T-helper 9 cell (primary cell): ENCODE measurements at places on chromosomes 4 and X.
A peak's percentile ranks its signal among the peaks of the same experiment; 100 is the strongest.

- peak; percentile 87 for DNase-seq
Measured at GRCh38 chr4:4248029-4248884, at the start of gene TMEM128. Gene TMEM128 (minus strand): TSS chr4:4248223. CDS start chr4:4248202, 21 bp downstream.

DNA sequence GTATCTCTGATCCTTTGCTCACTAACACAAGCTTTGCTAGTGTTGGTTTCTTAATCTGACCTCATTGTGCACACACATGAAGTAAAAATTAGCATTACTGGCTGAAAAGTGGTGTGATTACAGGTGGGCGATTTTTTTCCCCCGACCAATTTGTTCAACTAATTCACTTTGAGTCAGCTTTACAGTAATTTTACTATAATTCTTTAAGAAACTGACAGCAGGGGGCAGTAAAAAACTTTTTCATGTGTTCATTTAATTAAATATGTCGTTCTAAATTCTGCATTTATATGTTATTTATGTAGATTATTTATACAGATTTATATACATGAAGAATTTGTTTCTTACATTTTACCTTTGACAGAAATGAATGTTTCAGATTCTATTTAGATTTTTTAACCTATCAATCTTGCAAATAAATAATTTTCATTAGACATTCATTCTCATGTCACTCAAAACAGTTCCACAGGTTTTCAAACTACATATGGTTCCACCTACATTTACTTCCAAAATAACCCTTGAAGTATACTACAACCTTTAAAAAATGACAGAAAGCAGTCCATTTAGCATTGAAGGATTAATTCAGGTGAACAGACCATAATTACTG, 17.5 kb downstream of the PALLD start:
- no peak for DNase-seq

GRCh38 chrX:21056622-21057021, 317.6 kb upstream of the CNKSR2 start:
- no peak for DNase-seq

GRCh38 chrX:30702736-30703135, 49.5 kb downstream of the GK start:
- no peak for DNase-seq

DNA sequence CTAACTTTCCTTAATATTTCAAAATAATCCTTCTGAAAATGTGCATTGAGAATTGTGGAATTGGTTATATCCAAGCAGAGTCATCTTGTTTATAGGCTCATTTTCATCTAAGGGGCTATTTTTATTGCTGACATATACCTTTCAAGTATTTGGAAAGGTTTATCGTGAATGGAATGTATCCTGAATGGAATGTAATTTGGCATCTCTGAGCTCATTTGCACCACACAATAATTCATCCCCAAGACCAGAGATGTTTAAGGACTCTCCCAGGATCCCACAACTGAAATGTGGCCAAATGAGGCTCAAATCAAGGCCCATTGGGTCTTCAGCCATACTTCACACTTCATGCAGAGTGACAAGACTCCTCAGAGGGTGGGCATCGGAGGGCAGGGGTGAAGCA, 7.5 kb upstream of the SETD7 start:
- DNase-seq: no peak

GRCh38 chr4:176031922-176032321, 33.7 kb upstream of the WDR17 start:
- DNase-seq: no peak

DNA sequence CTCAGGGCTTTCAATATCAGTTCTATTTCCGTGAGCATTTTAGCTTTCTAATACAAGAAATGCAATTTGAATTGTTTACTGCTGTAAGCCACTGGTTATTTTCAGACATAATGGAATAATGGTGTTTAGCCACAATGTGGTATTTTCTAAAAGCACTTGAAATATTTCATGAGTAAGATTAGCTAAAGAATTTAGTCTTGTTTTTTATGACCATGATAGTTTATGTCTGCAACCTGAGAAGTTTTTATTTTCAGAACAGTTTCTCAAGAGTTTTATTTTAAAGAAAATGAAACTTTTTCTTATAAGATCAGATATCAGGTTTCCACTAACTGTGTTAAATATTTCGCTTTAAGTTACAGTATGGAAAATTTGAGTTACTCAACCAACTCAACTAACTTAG, 60.2 kb downstream of the SLIT2 start:
- no peak for DNase-seq

DNA sequence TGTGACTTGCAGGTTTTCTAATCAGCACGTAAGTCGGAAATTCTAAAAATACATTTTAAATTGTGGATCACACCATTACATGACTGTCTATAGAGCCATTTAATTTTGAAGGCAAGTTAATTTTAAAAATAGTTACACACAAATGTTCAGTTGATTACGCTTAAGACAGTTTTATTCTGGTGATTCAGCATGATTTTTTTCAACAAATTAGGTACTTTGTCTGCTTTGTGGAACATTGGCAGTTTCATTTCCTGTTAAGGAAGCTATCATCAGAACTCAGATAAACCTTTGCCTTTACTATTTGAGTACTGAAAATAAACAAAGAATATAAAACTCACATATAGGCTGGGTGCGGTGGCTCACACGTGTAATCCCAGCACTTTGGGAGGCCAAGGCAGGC, 19.5 kb downstream of the SAT1 start:
- DNase-seq: no peak

- no peak for DNase-seq
Measured at GRCh38 chr4:108959491-108959890, 196.6 kb upstream of the ETNPPL start.

GRCh38 chr4:6441202-6441582, 31.2 kb downstream of the PPP2R2C start:
- no peak for DNase-seq

DNA sequence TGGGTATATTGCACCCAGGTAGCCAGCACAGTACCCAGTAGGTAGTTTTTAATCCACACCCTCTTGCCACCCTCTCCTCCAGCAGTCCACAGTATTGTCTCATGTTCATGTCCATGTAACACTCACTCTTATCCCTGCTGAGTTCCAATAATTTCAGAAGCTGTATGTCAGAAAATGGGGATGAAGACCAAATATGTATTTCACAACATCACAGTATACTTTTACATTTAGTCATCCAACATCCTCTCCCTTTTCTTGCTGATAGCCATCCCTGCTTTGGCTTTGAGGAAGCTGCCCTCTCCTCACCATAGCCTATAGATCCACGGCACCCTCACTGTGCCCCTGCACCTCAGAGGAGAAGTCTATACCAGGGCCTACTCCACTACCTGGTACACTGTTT, 126.0 kb upstream of the LDB2 start:
- no peak for DNase-seq

GRCh38 chr4:38868059-38868960, 704 bp downstream of the FAM114A1 start:
- DNase-seq: no peak

DNA sequence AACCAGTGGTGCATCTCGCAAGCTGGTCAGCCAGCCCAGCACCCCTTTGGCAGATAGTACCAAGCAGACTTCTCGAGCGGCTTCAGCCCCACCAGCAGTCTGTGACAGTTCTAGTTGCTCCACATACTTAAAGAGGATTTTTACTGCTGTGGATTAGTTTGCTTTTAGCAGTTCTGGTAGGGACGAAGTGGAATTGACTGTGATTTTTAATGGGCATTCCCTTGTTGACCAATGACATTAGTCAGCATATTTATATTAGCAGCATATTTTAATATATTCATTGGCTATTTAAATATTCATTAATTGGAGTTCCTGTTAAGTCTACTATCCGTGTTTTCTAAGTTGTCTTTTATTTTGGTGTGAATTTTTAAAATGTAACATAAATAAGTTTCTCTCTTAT, 500.9 kb upstream of the FAT1 start:
- no peak for DNase-seq

DNA sequence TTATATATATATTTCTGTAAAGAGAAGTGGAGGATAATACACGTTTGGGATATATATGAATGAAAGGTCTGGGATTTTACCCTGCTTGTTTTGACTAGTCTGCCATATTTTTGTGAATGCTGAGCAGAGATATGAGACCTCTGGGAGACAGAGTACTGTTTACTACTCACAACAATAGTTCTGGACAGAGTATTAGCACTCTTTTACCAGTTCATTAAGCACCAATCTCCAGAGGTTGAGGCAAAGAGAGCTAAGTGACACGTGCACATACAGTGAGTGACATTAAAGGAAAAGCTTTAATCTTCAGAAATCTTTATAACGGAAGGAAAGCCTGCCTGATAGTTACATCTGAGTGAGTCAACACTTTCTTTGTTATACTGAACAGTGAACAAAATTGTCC, 1452.7 kb upstream of the TENM3 start:
- DNase-seq: no peak

DNA sequence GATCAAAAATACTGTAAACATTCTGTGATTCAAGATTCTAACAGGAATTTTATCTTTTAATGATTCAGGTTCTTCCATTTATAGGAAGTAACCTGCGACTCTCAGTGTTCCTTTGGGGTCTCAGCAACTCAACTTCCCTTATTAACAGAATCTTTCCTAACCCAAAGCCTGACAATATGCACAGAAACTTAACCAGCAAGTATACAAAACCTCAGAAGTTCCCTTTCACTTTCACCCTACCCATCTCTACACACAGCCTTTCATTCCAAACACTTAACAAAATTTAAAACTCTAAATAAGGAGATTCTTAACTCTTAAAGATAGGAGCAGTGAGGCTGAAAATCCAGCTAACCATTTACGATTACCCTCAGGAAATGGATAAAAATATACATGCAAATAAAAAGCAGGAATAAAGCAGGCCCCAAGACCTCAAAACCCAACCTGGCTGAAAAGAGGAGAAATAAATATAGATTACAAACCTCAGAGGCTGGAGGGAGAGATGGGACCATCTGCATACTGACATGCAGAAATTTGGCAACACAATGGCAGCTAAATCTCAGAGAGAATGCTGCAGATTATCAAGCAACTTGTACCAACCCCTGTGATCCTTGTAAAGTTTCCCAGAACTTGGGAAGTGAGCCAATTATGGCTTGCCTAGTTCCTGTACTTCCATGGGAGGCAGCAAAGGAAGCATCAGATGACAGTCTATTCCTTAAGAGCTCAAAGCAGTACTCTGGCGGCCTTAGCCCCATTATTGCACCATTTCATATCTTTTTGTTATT, 101.0 kb downstream of the ATP11C start:
- no peak for DNase-seq

- no peak for DNase-seq
Measured at GRCh38 chr4:182207830-182208396, 35.3 kb upstream of the TENM3 start.

- DNase-seq: no peak
Measured at GRCh38 chr4:2080429-2081300, 21.5 kb downstream of the NAT8L start.

DNA sequence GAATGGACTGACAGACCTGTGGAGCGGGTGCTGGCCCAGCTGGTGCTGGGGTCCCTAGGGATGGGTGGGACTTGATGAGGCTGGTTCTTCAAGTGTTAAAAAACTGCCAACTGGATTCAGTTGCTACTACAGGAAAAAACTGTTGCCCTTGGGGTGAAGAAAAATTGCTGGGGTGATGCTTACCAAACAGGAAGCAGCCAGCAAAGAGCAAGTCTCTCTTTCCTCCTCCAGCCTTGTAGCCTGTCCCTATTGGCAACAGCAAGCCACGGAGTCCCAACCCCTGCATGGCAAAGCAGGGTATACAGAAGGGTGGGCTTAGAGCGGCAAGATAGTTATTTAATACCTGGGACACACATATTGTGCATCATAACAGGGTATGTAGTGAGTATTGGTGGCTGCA, 60.1 kb upstream of the ATP8A1 start:
- no peak for DNase-seq

GRCh38 chr4:180832073-180832472, 1411.1 kb upstream of the TENM3 start:
- no peak for DNase-seq

DNA sequence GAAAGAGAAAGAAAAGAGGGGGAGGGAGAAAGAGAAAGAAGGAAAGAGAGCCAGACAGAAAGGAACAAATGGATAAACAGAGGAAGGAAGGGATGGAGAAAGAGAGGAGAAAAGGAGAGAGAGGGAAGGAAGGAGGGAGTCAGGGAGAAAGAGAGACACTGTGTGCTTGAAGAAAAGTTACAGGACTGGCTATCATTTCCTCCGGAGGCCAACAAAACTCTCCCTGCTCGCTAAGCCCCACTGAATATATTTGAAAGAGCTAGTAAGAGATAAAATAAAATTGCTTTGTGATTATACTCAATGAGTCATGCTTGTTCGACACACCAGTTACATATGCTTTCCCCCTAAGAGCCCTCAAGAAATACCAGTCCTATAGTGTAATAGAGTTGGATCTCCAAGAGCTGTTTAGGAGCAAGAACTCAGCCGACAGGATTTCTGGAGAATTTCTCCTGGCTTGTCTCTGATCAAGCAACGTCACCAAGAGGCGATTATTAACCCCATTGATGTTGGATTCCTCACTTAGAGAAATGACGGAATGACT, 102.2 kb downstream of the MXRA5 start:
- DNase-seq: no peak
